ENCODE measurements at places on chromosomes 5 and 9.
A peak's percentile ranks its signal among the peaks of the same experiment; 100 is the strongest.

- no peaks in the 10 kb centered on the region for H3K4me1 ChIP-seq
- no peaks in the 10 kb centered on the region for H3K36me3 ChIP-seq
- H3K4me3 ChIP-seq = no peak overlapping the region
Measured at GRCh38 chr5:159452480-159453167, 122.3 kb upstream of the IL12B start.

GRCh38 chr9:81626511-81626910, 62.8 kb downstream of the TLE1 start:
- no peak overlapping the region for H3K4me3 ChIP-seq
- no peak overlapping the region for H3K27ac ChIP-seq
- no peak for DNase-seq
- no peaks in the 10 kb centered on the region for H3K27me3 ChIP-seq

DNA sequence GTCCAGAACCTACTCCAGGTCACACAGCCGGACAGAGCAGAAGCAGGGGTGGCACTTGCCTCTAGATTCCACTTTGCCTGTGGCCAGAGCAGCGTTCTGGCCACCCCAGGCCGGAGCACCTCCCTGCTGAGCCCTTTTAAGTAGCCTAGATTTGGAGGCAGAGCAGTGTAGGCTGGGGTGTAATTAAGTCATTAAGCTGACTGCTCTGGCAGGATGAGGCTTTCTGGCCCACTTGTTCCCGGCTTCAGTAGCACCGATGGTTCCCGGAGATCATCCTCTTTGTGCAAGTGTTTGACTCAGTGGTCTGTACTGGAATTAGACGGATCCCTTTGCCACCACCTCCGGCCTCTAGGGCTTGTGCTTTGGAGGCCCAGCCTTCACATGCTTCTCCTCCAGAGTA, 281.9 kb upstream of the ANKRD55 start:
- no peaks in the 10 kb centered on the region for H3K27me3 ChIP-seq
- no peaks in the 10 kb centered on the region for H3K4me1 ChIP-seq
- H3K27ac ChIP-seq = no peak overlapping the region
- no peaks in the 10 kb centered on the region for H3K36me3 ChIP-seq
- no peak for DNase-seq

DNA sequence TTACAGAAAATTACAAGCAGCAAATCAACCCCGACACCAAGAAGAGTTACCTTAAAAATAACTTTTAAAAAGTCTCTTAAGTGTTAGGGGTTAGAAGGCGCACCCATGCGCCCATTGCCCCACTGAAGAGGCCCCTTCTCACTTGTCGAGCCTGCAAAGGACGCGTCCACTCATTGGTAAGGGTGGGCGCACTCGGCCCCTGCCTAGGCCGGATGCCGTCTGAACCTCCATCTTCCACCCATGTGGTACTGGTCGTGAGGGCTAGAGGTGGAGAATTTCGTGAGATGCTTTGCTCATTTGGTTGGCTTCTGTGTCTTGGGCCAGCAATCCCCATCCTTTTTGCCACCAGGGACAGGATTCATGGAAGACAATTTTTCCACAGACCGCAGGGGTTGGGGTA, 27.5 kb upstream of the LRRC14B start:
- no peak overlapping the region for H3K27ac ChIP-seq
- H3K27me3 ChIP-seq = no peaks in the 10 kb centered on the region
- no peak for DNase-seq
- no peaks in the 10 kb centered on the region for H3K36me3 ChIP-seq
- H3K4me3 ChIP-seq = no peak overlapping the region
- H3K4me1 ChIP-seq = no peaks in the 10 kb centered on the region

- no peaks in the 10 kb centered on the region for H3K4me1 ChIP-seq
- no peak for DNase-seq
- H3K27me3 ChIP-seq = peaks cover 86% of the 10 kb centered on the region
- no peak overlapping the region for H3K4me3 ChIP-seq
- no peaks in the 10 kb centered on the region for H3K36me3 ChIP-seq
Measured at GRCh38 chr5:176736931-176737745, 73.2 kb upstream of the UNC5A start.

- DNase-seq = no peak
- H3K36me3 ChIP-seq = no peaks in the 10 kb centered on the region
- no peak overlapping the region for H3K27ac ChIP-seq
- no peak overlapping the region for H3K4me3 ChIP-seq
- peaks cover 7% of the 10 kb centered on the region for H3K4me1 ChIP-seq
- H3K27me3 ChIP-seq = peaks cover 8% of the 10 kb centered on the region
Measured at GRCh38 chr5:16669776-16670175, 53.0 kb upstream of the RETREG1 start.

DNA sequence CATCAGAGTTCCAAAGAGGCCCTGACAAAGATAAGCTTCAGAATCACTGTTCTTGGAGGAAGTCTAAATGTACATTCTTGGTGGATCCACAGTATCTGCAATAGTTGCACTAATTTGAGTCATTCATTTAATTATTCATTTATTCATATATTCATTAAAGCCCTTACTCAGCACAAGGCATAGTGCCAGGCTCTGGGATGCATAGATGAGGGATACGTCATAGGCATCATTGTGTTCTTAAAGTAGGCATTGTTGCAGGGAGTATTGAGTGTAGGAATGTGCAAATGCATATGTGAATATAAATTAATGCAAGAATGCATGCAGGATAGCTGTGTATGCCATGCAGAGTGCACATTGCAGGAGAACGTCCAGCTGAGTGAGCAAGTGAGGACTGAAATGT, 100.7 kb downstream of the DRD1 start:
- no peaks in the 10 kb centered on the region for H3K36me3 ChIP-seq
- H3K4me3 ChIP-seq = no peak overlapping the region
- H3K4me1 ChIP-seq = no peaks in the 10 kb centered on the region
- H3K27ac ChIP-seq = no peak overlapping the region
- peaks cover 2% of the 10 kb centered on the region for H3K27me3 ChIP-seq
- no peak for DNase-seq

GRCh38 chr5:151682751-151683331, 3.9 kb downstream of the SPARC start:
- H3K36me3 ChIP-seq = no peaks in the 10 kb centered on the region
- H3K27me3 ChIP-seq = no peaks in the 10 kb centered on the region
- no peak overlapping the region for H3K27ac ChIP-seq
- H3K4me3 ChIP-seq = no peak overlapping the region
- DNase-seq = no peak

DNA sequence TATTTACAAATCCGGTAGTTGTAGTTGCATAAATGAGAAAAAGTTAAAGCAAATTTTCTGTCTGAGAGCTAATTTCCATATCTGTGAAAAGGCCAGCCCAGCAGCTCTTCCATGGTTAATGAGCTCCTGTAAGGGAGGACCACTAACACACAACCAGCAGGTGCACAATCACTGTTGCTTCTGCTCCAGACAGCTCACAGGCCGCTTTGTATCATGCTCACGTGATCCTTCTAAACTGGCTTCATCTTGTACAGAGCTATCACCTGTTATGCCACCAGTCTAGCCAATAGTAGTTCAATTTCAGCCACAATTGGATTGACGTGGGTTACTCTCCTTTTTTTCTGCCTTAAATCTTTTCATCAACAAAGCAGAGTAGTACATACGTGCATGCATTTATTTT, 38.3 kb upstream of the FBXL17 start:
- no peak overlapping the region for H3K4me3 ChIP-seq
- DNase-seq = no peak
- no peaks in the 10 kb centered on the region for H3K36me3 ChIP-seq
- H3K27ac ChIP-seq = no peak overlapping the region

DNA sequence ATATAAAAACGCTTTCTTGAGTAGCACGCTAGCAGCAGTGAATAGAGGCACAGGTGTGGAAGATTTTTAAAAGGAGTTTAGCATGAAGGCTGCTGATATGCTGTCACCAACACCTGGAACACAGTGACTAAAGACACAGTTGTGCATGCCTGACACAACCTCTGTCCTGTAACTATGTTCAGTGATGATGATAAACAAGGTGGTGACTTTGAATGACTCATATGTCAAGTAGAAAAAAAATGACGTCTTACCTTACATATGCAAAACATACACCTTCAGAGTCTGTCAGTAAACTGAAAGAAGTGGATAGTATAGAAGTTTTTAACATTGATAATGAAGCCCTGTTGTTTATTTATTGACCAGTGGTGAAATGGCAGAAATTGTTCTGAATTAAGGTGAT, 66.2 kb upstream of the ADCY2 start:
- H3K4me3 ChIP-seq = no peak overlapping the region
- no peak overlapping the region for H3K27ac ChIP-seq
- no peaks in the 10 kb centered on the region for H3K4me1 ChIP-seq
- H3K27me3 ChIP-seq = no peaks in the 10 kb centered on the region
- H3K36me3 ChIP-seq = no peaks in the 10 kb centered on the region

- no peak overlapping the region for H3K4me3 ChIP-seq
- H3K27ac ChIP-seq = no peak overlapping the region
- DNase-seq = no peak
- H3K36me3 ChIP-seq = peaks cover 56% of the 10 kb centered on the region
- H3K27me3 ChIP-seq = no peaks in the 10 kb centered on the region
Measured at GRCh38 chr9:128627906-128628305, 28.7 kb downstream of the DYNC2I2 start.

DNA sequence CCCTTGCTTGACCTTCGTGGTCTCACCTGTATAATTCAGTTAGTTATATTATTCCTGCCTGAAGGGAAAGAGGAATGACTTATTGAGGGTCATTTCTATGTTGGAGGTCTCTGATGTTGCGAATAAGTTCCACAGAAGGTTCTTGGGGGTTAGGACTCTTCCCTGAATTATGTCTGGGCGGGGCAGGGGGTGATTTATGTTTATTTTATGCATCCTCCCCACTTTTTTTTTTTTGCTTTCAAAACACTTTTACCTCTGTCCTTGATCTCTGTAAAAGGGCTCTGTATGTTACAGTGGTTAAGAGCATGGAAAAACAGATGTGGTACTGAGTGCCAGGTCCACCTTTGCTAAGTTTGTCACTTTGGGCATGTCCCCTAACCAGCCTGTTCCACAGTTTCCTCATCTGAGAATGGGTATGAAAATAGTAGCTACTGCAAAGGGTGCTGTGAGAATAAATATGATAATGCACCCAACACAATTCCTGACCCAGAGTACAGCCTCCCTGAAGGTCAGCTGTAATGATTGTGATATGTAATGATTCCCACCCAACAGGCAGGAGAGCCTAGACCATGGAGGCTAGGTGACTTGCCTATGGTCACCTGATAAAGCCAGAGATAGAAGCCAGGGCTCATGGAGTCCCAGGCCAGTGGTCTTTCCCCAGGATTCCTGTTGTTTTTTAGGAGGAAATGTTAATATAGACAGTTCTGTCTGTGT, 54.8 kb downstream of the SLC22A5 start:
- no peak overlapping the region for H3K4me3 ChIP-seq
- H3K27ac ChIP-seq = peak overlapping the region; percentile 94
- H3K4me1 ChIP-seq = peaks cover 98% of the 10 kb centered on the region
- no peak for DNase-seq
- H3K27me3 ChIP-seq = no peaks in the 10 kb centered on the region

GRCh38 chr5:62256161-62257019, 49.6 kb upstream of the KIF2A start:
- H3K36me3 ChIP-seq = no peaks in the 10 kb centered on the region
- no peaks in the 10 kb centered on the region for H3K27me3 ChIP-seq
- DNase-seq = peak; percentile 54
- peak overlapping the region; percentile 51 for H3K4me3 ChIP-seq

GRCh38 chr5:175860531-175861045, 10.8 kb upstream of the CPLX2 start:
- no peak for DNase-seq
- peaks cover 7% of the 10 kb centered on the region for H3K27me3 ChIP-seq
- H3K36me3 ChIP-seq = no peaks in the 10 kb centered on the region
- H3K4me1 ChIP-seq = no peaks in the 10 kb centered on the region
- H3K4me3 ChIP-seq = no peak overlapping the region

DNA sequence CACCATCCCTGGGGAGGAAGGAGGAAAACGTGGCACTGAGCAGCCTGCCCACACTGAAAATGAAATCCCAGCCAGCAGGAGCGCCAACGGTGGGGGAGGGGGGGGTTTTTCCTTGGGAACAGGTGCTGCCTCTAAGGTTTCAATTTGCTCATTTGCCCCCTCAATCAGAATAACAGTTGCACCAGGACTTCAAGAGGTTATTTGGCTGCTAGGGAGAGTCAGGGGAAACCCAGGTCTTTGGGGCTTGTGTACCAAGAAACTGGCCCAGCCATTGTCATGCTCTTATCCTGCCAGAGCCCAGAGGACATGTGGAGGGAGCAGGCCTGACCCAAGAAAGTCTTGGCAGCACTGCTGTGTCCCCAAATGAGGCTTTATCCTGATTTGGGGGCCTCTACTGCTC, 66.5 kb downstream of the NDFIP1 start:
- no peak overlapping the region for H3K27ac ChIP-seq
- no peak overlapping the region for H3K4me3 ChIP-seq
- H3K36me3 ChIP-seq = no peaks in the 10 kb centered on the region
- H3K27me3 ChIP-seq = peaks cover 25% of the 10 kb centered on the region

DNA sequence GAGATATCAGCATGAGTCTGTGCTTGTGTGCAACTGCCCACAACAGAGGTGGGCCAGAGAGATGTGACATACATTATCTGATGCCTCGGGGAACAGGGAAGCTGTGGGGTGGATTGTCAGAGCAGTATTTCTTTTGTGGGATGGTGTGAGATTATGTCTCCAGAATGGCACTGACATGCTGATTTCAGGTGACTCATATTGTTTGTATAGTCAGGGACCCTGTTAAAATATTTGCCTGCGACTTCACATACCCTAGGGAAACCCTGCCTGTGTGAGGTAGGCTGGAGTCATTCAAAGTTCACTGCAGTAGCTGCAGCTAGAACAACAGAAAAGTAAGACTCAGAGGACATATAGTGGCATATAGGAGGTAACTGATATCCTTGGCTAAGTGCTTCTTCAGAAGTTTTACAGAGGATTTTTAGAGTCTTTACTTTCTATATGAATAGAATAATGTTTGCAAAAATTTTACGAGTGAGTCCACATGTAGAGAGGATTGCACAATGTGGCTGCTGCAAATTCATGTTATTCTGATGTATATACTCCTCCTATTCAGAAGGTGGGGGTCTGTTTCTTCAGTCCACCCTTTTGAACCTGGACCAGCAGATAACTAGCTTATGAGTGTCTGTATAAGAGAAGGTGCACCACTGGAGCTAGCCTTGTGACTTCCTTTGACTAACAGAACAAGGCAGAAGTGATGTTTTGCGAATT, 89.3 kb downstream of the MACIR start:
- peaks cover 2% of the 10 kb centered on the region for H3K27me3 ChIP-seq
- H3K4me1 ChIP-seq = no peaks in the 10 kb centered on the region
- H3K4me3 ChIP-seq = no peak overlapping the region
- no peaks in the 10 kb centered on the region for H3K36me3 ChIP-seq
- DNase-seq = no peak

DNA sequence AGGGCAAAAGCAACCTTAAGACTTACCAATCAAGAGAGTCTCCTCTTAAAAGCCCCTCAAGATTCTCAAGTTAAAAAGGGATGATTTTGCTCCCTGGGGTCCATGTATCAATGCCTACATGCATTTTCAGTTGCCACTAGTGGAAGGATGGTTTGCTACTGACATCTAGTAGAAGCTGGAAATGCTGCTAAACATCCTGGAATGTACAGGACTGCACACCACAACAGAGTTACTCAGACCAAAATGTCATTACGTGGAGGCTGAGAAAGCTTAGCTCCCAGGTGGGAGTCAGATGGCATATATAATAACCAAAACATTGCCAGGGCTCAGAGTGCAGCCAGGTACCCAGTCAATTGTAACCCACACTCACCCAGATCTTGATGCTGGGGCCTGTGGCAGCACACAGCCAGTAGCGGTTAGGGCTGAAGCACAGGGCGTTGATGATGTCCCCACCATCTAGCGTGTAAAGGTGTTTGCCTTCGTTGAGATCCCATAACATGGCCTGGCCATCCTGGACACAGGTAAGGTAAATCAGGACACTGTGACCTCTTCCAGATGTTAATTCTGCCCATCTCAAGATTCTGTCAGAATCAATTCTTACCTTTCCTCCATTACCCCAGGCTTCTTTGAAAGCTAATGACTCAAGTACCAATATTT, 5.8 kb downstream of the RACK1 start:
- H3K4me1 ChIP-seq = peaks cover 36% of the 10 kb centered on the region
- H3K27ac ChIP-seq = no peak overlapping the region
- no peak for DNase-seq
- H3K27me3 ChIP-seq = no peaks in the 10 kb centered on the region
- no peak overlapping the region for H3K4me3 ChIP-seq
- peaks cover 23% of the 10 kb centered on the region for H3K36me3 ChIP-seq
